Activated B cell treated with CpG ODN at 0.5 μM for 24 hours (primary cell): ENCODE measurements at places on chromosomes 4 and X.

DNA sequence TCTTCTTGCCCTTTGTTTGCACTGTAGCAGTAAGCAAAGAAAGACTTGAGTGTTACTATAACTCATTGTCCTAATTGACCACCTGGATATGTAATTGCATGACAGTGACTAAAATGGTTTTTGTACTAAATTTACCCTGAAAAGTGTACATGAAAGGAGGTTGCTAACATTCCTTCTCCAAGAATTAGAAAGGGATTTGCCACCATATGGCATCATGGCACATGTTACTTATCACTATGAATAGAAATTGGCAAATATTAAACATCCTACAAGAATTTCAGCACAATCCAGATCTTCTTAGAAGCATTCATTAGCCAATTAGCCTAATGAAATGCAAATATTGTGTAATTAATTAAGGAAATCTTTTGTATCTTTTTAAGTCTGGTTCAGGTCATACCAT lies 834.2 kb downstream of the STPG2 start:
- DNase-seq = no peak

DNA sequence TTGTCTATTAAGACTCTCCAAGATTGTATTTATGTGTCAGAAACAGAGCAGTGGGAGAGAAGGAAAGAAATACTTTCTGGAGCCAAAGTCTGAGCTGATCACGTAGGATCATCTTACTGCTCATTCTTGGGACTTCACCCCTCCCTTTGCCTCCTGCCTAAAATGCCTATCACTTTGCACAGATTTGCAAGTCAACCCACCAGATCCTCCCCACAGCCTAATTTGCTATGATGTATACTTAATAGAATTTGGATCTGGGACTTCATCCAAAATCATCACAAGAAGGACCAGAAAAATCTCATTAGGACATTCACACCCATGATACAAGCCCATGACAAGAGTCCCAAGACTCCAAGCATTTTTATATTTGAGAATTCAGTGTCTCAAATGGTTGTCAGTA lies 290.2 kb downstream of the FBXW7 start:
- DNase-seq = no peak

DNA sequence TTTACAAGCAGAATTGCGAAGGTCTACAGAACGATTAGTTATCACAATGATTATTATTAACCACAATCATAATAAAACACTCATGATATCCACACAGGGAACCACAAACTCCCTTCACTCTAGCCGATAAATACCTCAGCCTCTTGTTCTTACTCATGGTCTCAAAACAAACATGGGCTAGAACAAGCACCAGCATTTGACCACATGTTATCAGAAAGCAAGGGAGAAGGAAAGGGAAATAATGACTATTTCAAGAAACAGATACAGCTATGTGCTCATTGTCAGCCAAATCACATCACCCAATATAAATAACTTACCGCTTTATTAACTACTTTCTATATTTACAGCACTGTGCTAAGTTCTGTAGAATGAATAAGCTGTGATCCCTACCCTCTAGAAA lies 663.2 kb upstream of the HTR2C start:
- DNase-seq = no peak

DNA sequence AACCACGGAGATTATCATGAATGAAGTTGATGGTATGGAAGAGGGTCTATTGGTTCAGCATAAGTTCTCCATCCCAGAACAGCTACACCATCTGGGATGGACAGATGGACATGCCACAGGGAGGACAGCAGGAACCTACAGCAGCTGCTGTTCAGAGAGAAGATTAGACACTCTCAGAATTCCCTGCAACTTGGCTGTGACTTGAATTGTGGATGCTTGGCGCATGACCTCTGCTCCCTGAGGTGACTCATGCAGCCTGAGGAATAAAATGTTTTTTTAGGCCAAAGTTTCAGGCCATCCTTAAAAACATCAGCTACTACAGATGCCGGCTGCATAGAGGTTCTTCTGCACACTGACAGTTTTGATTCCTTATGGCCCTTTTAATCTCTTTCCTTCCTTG lies 97.3 kb downstream of the RS1 start:
- DNase-seq = no peak
